ENCODE measurements at places on chromosomes 1 and 21.

DNA sequence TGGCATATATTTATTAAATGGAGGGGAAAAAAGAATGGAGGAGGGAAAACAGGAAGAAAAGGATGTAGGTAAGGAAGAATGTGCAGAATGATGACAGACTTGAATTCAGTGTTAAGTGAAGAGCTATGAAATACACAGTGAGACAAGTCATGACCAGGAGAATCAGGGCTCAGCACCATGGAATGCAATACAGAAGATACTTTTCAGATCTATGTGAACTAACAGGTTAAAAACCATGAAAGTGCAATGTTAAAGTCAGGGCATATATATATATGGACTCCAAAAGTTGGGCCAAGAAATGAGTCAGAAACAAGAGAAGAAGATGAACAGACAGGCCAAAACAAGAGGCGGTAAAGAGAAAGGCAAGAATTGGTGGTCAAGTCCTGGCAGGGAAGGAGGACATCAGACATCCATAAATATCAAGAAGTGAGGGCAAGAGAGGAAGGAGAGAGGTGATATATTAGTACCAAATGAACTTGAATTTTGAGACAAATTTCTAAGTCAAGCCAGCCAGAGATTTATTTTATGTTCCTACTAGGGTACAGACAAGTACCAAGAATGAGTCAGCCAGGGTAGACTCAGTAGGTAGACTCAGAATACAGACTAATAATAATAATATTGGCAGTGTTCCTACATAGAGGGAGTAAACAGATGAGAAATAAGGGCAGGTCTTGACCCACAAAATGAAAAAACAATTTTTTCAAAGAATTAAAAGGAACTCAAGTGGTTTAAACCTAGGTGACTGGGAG lies 39.5 kb upstream of the MCOLN3 start:
- DNase-seq = no peak

DNA sequence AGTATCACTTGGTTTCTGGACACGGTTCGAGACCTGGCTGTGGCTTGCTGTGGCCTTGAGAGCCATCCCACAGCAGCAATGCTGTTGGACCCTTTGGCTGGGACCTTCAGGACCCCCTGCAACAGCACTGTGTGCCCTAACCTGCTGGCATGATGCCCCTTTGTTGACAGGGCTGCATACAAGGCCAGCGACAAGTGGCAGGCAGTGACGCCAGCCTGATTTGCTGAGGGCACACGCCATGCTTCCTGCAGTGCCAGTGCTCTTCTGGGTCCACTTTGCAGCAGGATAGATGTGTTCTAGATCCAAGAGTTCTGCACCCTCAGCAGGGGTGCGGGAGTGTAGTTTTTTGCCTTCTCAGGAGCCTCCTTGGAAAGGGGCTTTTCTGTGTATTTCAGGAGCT lies 32.8 kb downstream of the COQ8A start:
- no peak for DNase-seq

- DNase-seq = no peak
Measured at GRCh38 chr21:44375761-44376241, 22.4 kb downstream of the TRPM2 start.

- DNase-seq = no peak
Measured at GRCh38 chr21:21204366-21204996, 206.3 kb downstream of the NCAM2 start.

DNA sequence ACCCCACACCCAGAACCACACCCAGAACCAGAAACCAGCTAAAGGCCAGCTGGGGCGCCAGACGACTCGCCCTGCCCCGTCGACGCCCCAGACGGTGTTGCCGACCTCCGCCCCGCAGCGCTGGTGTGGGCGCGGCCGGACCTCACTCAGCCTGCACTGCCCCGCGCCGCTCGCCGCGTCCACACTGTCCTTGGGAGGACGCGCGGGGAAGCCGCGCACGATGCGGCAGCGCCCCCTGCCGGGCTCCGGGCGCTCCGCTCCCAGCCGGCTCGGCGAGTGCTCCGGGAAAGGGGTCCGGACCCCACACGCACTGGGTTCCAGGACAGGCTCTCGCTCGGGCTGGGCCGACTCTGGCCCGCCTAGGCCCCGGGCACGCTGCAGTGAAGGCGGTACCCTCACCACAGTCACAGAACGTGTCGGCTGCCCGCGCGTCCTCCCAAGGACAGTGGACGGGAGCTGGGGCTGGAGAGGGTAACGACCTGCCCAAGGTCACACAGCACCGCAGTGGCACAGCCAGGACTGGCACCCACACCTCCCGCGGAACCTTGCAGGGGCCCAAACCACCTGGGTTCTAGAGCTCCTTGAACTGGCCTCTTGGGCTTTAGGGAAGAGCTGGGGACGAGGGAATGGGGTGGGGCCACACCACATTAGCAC lies 90.2 kb downstream of the DMRTA2 start:
- peak; percentile 56 for DNase-seq

DNA sequence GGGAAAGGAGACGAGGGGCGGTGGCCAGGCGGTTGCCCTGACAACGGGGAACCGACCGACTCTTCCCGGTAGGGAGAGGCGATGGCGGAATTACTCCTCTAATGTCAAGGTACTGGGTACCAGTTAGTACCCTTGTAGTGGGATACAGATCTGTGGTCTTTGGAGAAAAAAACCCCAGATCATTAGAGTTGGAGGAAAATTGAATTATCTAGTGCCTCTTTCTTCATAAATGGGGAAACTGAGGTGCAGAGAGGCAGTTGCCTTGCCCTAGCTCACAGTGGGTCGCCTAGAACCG lies 545 bp upstream of the PEF1 start:
- DNase-seq = no peak

DNA sequence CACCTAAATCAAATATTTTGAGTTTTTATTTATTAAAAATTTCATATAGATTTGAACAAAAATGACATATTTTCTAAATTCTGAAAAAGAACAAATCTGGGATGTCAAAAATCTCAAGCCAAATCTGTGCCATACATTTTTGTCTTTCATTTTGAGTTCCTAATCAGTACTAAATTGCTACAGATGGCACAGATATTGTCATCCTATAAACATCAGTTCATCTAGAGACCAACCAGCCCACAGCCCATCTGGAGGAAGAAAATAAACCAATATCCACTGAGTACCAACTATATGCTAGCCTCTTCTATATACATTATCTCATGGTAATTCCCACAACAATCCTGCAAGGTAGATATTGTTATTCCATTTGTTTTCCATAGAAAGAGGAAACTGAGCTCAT lies 156.8 kb upstream of the ATP1B1 start:
- DNase-seq = no peak
